ENCODE measurements at places on chromosomes 5 and 9.

- no peak for DNase-seq
Measured at GRCh38 chr5:146283344-146283761, 55.3 kb upstream of the POU4F3 start.

GRCh38 chr9:129885670-129886106 lies 50.4 kb downstream of the USP20 start:
- DNase-seq: peak; percentile 83

- no peak for DNase-seq
Measured at GRCh38 chr5:145072889-145073288, 762.3 kb downstream of the PRELID2 start.

DNA sequence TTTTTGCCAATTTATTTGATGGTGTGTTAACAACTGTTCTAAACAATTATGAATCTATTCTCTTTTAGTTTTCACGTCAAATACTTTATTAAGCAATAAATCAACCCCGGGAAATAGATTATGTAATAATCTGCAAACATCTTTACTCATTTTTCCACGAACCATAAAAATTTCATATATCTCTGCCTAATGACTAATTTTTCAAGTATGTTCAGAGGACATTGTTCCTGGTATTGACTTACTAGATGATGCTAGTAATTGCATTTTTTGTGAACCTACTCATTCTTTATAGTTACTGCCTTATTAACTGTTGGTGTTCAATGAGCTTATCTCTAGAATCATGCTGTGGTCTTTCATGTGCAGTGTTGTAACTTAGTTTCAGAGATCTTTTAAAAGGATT lies 41.0 kb upstream of the FBN2 start:
- no peak for DNase-seq

GRCh38 chr9:86141843-86142242 lies 42.5 kb upstream of the GOLM1 start:
- DNase-seq: no peak

GRCh38 chr9:137205126-137206069 lies at the start of the genes NDOR1 and TMEM203:
Gene NDOR1 (plus strand): TSS chr9:137205700. CDS start chr9:137205778, 78 bp downstream.
Gene TMEM203 (minus strand): TSS chr9:137205648. CDS start chr9:137205414, 234 bp downstream.
- peak; percentile 89 for DNase-seq

DNA sequence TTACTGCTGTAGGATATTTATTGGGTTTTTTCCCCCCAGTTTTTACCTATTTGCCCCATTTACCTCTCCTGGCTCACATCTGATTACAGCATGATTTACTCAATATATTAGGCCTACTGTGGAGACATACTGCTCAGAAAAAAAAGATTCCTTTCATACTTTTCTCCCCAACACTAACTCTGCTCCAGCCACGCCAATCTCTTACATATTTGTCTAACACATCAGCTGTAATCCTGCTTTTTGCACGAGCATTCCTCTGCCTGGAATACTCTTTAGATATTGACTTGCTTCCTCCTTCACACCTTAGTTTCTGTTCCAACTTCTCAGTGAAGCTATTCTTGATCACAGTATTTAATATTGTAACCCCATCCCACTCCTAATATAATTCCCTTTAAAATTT lies 158.1 kb upstream of the VCAN start:
- DNase-seq: no peak

- no peak for DNase-seq
Measured at GRCh38 chr5:83285661-83286398, 185.7 kb upstream of the VCAN start.

GRCh38 chr5:115435065-115435777 lies 109.4 kb downstream of the FEM1C start:
- no peak for DNase-seq

DNA sequence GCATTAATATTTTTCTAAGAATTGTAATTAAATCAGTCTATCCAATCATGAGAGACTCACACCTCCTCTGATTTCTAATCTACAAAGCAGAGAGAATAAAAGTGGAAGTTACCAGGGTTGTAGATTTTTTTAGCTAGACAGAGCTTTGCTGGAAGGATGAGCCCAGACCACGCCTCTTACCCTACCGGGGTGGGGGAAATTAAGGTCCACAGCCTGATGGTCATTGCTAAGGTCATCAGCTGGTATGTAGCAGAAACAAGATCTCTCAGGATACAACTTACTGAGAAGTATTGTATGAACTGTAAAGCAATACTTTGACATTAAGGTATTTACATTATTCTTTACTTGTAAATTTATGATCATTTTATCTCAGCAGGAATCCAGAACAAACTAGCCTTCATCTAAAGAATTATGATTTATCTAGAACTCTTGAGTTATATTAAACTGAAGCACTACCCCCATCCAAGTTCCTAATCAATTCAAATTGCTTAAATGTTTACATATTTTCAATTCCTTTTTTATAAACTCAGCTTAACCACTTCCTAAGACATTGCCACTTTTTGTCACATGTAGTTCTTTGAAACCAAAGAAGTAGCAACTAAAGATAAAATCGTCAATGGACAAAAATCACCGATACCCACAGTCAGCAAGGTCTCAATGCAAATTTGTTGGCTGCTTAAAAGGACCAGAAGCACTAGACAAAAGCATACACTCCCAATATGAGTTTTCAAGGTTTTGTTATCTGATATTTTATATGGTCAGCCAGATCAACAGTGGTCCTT lies 225.8 kb upstream of the DAPK1 start:
- no peak for DNase-seq

DNA sequence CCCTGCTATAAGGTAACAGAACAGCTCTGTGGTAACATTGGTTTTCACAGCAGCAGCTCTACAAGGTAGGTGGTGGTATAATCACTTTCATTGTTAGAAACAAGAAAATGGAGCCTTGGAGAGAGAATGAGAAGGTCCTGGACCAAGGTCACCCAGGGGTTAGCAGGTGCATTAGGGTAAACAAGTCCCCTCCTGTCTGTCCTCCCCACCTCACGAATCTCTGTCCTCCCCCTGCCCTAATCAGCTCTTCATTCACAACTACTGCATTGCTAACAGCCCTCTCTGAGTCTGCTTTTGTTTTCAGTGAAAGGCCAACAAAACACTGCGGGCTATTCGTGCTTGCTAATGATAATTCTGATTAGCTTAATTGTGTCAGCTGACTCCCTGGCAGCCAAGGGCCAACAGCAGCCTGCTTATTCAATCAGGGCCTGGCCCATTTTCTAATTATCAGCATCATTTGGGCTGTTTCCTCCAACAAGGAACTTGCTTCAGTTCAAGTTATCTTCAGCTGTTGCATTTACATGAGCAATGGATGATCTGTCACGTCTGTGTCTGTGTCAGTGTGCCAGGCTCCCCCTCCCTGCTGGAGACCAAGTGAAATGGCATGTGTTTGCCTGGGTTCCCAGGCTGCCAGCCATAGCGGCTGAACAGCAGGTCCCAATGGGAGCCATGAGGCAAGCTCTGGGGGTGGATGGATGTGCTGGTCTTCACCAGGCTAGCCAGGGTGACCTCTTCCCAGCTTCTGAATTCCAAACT lies 56.7 kb upstream of the EQTN start:
- no peak for DNase-seq

GRCh38 chr5:87069974-87070608 lies 197.6 kb upstream of the RASA1 start:
- no peak for DNase-seq

DNA sequence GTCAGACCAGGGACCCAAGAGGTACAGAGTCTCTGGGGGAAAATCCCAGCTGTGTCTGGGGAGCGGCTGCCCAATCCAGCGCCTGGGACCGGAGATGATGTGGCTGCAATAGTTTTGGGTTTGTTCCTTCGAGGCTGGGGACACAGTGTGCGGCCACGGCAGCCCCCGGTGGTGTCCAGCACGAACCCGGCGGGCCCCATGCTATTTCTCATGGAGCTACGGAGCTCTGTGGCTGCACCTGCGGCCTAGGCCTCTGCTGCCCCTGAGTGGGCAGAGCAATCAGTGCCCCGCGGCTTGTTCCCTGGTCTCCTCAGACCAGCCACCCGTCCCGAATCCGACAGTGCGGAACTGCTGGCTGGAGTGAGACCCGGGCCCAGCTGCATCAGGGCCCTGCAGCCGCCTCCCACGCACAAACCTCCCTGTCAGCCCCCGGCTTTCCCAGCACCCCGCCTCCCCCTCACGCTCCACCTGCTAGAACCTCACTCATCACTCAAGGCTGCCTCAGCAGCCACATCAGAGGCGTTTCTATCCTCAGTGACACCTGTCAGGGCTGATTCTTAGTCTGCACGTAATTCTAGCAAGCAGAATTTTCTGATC lies 29.0 kb downstream of the SARDH start:
- no peak for DNase-seq

DNA sequence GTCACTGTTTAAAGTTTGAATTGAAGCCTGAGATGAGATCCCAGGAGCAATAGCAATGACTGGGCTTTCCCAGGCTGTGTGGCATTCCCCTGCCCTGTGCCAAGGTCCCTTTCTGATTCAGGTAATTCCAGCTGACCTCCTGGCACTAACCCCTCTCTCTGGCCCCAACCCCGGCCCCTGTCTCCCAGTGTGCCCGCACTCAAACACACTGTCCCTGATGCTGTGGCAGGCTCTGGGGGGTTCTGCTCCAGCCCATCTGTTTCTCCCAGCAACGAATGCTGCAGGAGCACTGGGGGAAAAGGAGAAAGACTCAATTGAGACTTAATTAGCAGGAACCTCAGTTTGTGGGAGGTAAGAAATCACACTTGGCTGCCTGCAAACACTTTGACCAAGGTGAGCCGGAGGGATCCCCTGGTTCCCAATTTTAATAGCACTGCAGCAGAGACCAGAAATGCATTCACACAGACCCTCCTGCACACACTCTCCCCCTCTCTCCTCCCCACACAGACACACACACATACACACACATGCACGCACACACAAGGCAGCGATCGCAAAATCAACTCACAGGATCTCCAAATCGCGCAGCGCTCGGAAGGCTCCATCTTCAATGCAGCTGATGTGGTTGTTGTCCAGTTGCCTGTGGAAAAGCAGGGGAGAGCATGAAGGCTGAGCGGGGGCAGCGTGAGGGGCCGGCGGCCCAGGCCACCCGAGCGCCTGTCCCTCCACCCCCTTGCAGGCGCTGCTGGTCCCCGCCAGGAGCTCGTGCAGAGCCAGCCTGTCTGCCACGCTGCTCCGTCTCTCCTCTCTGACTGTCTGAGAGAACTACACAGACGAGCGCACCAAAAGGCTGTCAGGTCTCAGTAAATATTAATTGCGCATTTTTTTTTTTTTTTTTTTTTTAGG lies 265.1 kb upstream of the PANK3 start:
- DNase-seq: no peak

GRCh38 chr5:179923436-179923835 lies 15.7 kb upstream of the TBC1D9B start:
- DNase-seq: no peak

- DNase-seq: no peak
Measured at GRCh38 chr5:161546470-161547301, at the start of gene GABRB2. Gene GABRB2 (minus strand): TSS chr5:161546725. CDS start chr5:161546643, 82 bp downstream.

- no peak for DNase-seq
Measured at GRCh38 chr9:23567516-23568165, 258.4 kb downstream of the ELAVL2 start.

DNA sequence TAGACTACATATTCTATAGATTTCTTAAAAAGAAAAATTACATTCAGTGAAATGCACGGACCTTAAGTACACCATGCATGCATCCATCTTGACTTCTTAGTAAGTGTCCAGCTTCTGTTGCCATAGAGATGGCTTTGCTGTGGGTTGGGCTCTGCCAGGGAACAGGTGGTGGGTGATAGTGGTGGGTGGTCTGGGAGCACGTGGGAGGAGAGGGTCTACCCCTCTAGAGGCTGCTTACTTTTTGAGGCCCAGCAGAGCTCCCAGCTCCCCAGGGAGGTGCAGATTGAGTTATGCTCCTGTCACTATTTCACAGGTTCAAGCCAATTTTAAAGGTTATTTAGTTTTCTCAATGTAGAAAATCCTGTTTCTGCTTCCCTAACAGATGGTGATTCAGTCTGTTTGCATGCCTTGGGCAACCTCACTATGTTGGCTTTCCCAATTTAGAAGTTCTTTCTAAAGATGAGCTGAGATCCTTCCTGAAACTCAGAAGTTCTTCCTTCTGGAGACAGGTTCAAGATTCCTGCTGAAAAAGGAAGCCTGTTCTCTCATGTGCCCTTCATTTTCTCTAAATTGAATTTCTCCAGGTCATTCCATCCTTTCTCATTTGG lies 107.4 kb upstream of the LHFPL2 start:
- DNase-seq: no peak

DNA sequence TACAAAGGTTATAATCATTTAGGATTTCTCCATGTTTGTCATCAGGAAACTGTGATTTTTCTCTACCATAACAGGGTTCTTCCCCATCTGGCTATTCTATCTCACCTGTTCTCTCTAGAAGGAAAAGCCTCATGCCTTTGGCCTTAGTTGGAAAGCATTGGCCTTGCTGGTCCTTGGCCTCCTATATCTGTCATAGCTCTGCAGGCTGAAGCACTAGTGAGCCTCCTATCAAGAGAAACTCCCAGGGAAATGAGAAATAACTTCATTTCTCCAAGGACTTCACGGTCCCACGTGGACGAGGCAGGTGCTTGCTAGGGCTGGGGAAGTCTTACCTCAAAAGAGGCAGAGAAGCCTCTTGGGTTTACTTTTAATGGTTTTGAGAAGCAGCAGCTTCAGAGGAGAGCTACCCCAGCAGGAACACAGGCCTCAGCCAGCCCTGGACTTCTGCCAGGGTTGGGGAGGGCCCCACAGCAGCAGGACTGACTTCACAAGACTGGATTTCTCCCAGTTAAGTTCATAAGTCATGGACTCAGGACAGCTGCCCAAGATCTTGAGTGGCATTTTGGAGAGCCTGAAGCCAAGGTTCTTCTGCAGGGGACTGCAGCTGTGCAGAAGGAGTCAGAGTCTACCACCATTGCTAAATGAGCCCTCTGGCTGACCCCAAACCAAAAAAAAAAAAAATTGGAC lies 15.8 kb upstream of the PSAT1 start:
- DNase-seq: no peak

DNA sequence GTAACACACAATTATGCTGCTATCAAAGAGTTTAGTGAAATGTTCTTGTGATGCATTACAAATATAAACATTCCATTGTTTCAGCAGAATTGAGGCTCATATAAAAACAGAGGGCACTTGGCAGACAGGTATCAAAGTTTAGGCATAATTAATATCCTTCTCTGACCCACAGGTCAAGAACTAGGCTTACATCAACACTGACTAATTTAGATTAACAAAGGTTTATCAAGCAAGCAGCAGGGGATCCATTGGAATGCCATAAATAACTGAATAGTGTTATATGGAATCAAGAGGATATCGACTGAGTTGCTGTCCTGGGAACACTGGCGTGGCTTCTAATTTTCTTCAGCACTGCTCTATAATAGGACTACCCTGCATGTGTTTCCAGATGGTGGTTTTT lies 414.5 kb upstream of the ARRDC3 start:
- no peak for DNase-seq

GRCh38 chr9:135075234-135076142 lies 12.0 kb upstream of the OLFM1 start:
- DNase-seq: no peak

DNA sequence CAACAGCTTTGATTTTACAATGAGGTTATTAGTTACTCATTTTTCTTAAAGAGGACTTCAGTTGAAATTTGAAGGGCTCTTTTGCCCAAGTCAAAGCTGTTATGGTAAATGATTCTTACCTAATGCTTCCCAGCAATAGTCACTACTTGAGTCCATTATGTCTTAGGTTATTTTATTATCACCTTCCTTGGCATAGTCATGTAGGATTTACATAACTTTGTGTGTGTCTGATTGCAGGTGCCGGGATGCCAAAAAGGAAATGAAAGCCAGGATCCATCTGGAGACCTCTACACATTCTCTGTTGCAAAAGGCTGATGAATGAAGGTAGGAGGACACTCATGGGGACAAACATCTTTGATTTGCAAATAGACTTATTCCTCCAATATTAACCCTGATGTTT lies 38.8 kb upstream of the PLPPR1 start:
- DNase-seq: no peak

GRCh38 chr9:120931231-120932085 lies 4.9 kb upstream of the TRAF1 start:
- DNase-seq: peak; percentile 42

- no peak for DNase-seq
Measured at GRCh38 chr5:15354021-15354420, 146.0 kb upstream of the FBXL7 start.

Data from activated T-helper 1 cell treated with anti-CD3 and anti-CD28 coated beads, Interleukin-2, amount 50 U/mL, for 16 hours (primary cell).